ENCODE measurements at places on chromosomes 5 and 9. TPM values are rescaled to one million over a fixed set of nuclear protein-coding genes. Genes with fewer than 3 reads are reported as not detected.
A peak's percentile ranks its signal among the peaks of the same experiment; 100 is the strongest.

GRCh38 chr5:76652809-76653414 is 29.7 kb upstream of the F2RL2 start:
- DNase-seq, result no peak

PPP3R2 gene
- not detected for total RNA-seq

DNA sequence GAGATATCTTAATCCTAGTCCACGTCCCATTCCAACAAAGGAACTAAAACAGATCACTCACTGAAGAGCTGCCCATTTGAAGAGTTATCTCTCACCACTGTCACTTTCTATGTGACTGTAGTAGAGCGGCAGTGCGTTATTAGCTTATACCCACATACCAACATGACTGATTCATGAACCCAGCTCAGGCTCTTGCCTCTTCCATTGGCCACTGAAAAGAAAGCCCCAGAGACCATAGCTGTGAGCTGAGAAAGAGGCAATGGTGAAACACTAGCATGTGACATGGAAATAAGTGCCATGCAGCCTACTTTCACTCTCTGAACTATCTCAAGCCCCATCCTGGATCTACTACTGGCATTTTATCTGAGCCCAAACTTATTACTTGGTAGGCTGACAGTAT is 151.7 kb upstream of the MOCS2 start:
- no peak for DNase-seq

GRCh38 chr9:13158986-13159385 is 120.5 kb downstream of the MPDZ start:
- no peak for DNase-seq

DNA sequence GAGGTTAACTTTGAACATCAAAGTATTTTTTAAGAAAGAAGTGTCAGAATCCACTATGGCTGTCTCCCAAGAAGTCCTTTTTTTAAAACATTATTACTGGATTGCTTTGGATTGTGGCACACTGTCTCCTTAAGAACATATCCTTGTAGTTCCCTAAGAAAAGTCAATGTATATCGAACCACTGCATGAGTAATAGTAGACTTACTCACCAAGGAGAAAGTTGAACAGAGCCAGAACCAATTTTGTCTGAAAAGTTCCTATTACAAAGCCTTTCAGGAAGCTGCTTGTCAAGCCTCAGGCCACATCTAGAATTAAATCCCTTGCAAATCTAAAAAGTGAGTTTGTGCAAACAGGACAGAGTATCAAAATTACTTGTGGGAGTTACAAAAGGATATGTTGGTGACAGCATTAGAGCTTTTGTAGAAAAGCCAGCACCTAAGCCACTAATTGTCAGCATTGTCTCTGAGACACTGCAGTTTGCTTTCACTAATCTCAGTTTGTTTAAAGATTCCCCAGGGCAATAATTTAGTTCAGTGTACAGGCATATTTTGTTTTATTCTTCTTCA is 195.4 kb downstream of the MPDZ start:
- DNase-seq, result peak; percentile 86

GRCh38 chr5:118076490-118076889 is 911.9 kb downstream of the DTWD2 start:
- no peak for DNase-seq

PCDHAC2 gene
- total RNA-seq, result 16.8 TPM

BTNL3 gene
- not detected for total RNA-seq

ASPN gene
- not detected for total RNA-seq

OLFM1 gene
- total RNA-seq, result 0.13 TPM

DNA sequence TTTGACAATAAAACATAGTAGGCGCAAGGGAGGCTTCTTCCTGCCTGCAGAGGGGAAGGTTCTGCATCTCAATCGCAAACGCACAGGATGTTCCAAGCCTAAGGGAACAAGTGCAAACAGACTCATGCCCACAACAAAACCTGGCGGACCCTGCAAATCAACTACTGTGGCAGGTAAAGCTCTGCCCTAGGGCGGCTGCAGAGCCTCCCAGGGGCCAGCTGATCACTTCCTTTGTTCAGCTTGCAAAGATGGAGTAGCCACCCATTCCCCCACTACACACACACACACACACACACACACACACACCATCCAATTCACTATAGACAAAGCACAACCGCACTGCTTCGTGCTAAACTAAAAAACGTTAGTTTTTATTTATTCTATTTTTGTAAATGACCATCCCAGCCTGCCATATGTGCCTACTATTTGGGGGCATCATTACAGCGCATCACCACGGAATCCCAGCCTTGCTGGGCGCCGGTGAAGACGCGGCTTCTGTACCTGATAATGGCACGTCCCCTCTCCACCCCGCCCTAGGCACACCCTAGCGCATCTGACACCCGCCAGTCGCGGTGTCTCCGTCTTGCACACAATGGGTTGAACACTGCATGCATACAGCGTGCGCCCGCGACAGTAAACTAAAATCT is 57.6 kb downstream of the DPYSL3 start:
- DNase-seq, result no peak

FOXD4L4 gene
- under 0.01 TPM for total RNA-seq

- peak; percentile 15 for DNase-seq
Observed at GRCh38 chr5:74174366-74174765, 466.2 kb downstream of the ENC1 start.

PKD2L2 gene
- not detected for total RNA-seq

DNA sequence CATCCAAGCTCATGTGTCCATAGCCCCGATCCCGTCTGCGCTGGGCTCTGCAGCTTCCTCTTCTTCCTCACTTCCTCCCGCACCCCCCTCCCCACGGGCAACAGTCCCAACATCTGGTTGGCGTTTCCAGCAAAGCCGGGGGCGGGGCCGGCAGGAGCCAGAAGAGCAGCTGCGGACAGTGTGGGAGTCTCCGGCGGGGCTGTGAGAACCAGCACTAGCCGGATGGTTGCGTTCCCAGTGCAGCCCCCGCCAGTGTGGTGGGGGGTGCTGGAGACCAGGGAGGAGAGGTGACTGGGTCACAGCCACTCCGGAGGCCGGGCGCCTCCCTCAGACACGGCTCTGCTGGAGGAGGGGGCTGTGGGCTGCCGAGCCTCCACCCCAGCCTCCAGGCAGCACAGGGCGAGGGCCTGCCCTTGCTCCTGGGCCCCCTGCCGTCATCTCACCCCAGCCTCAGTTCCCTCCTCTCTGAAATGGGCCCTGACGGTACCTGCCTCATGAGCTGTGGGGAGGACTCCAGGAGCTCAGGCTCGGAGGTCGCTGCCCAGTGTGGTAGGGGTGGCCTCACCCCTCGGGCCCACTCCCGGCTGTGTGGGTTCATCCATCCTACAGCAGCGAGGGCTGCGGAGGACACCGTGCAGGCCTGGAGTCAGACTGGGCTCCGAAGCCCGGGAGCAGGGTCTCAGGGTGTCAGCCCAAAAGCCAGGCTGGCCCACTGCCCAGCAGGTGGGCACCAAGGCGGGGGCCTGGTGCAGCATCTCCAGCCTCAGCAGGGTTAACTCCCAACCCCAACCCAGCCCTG is 41.5 kb upstream of the NOTCH1 start:
- no peak for DNase-seq

OR2Y1 gene
- total RNA-seq, result not detected

DPH7 gene
- total RNA-seq, result 23.6 TPM

DNA sequence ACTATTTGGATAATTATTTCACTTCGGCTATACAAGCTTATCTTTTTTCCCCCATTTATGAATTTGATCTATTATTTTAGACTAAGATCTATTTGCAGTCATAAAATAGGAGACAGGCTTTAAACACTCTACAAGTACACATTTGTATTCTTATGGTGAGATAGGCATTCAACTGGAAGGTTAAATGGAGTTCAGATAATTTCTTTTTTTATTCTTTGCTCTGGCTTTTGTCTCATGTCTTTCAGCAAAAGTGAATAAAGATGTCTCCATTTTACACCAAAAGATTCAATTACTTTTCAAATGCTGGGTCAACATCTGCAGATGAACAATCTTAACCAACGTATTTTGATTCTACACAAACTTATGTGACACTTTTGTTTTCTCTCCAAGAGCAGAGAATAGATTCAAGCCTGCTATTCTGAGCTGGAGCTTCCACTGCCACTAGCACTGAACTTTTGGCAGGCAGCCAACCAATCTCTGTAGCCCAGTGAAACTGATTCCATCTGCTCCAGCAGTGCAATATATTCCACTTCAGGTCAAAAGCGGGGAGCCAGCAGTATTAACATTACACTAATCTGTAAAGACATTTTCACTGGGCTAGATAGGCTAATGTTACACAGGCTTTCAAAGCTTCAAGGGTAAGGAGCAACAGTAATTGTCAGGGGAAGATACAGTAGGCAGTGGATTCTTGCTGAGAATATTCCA is 452.0 kb upstream of the ZNF608 start:
- peak; percentile 23 for DNase-seq

GRCh38 chr9:72794946-72795345 is 157.9 kb downstream of the ALDH1A1 start:
- peak; percentile 24 for DNase-seq

GRCh38 chr5:173645890-173646574 is 29.6 kb upstream of the BOD1 start:
- DNase-seq, result no peak

GLDC gene
- total RNA-seq, result not detected

AGXT2 gene
- not detected for total RNA-seq

GRCh38 chr9:14992081-14992480 is 81.9 kb upstream of the FREM1 start:
- no peak for DNase-seq

- peak; percentile 71 for DNase-seq
Observed at GRCh38 chr5:127011153-127011552, 19.2 kb downstream of the MARCHF3 start.

- DNase-seq, result no peak
Observed at GRCh38 chr5:159638481-159638880, 277.8 kb upstream of the ADRA1B start.

DNA sequence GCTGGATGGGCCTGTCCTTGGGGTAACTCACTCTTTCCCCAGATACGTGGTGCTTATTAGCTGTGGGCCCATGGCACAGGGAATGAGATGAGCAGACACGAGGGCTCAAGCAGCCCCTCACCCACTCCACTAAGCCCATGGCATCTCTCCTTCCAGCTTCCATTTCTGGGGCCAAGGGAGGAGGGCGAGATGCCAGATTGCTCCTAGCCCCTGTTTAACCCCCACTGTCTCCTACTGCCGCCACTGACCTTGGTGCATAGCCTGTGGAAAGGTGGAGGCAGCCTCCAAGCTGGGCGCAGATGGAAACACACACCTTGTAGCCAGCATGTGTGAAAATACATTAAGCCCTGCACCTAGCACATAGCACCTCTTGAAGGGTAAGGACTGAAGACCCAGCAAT is 167.6 kb downstream of the FSTL4 start:
- DNase-seq, result no peak

GRCh38 chr9:83313781-83314180 is 224.4 kb downstream of the FRMD3 start:
- no peak for DNase-seq

- DNase-seq, result no peak
Observed at GRCh38 chr5:35281613-35282012, 51.3 kb upstream of the PRLR start.

- no peak for DNase-seq
Observed at GRCh38 chr5:66039701-66040100, 104.4 kb upstream of the SREK1 start.

PRR16 gene
- 0.53 TPM for total RNA-seq

DNA sequence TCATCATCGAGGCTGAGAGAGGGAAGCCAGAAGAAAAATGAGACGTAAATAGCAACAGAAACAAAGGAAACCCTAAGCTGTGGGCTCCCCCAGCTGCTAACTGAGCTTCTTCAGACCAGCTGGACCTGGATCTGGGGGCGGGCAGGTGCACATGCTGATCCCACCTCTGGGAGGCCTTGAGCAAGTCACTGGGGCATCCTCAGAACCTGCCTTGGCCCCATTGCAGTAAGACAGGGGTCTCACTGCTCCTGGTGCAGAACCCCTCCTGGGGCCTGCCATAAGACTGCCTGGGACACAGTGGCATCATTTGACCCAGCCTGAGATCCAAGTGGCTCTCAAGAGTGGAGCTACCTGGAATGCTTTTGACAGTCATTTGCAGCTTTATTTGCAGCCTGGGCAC is 77.4 kb downstream of the PHF2 start:
- DNase-seq, result no peak

GRCh38 chr5:149519601-149520000 is 31.6 kb downstream of the CSNK1A1 start:
- DNase-seq, result no peak

DNA sequence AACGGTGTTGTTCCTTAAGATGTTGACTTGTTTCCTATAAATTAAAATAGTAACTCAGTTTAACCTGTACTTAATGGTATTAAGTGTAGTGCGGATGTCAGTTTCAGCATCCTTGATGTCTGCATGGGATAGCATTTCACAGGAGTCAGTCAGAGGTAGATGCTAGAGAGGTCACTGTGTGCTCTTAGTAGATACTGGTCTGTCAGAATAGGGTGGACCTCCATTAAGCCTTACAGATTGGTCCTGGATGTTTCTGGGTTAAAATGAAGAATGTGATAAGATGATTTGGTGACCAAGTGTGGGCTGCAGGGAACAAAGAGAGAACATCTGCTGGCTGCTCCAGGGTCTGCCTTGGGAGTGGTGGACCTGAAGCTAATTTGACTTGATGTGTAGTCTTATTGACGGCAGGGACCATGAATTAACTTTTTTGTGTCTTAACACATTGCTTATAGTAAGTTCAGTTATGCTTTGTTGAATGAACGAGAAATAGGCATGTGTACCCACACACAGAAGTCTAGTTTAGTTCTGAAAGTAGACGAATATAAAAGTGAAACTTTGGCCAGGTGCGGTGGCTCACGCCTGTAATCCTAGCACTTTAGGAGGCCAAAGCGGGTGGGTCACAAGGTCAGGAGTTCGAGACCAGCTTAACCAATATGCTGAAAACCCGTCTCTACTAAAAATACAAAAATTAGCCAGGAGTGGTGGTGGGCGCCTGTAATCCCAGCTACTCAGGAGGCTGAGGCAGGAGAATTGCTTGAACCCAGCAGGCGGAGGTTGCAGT is 12.5 kb downstream of the RAB24 start:
- DNase-seq, result no peak

GRCh38 chr5:82413302-82414040 is 135.3 kb upstream of the RPS23 start:
- peak; percentile 94 for DNase-seq

EPB41L4B gene
- total RNA-seq, result 30.3 TPM

DNA sequence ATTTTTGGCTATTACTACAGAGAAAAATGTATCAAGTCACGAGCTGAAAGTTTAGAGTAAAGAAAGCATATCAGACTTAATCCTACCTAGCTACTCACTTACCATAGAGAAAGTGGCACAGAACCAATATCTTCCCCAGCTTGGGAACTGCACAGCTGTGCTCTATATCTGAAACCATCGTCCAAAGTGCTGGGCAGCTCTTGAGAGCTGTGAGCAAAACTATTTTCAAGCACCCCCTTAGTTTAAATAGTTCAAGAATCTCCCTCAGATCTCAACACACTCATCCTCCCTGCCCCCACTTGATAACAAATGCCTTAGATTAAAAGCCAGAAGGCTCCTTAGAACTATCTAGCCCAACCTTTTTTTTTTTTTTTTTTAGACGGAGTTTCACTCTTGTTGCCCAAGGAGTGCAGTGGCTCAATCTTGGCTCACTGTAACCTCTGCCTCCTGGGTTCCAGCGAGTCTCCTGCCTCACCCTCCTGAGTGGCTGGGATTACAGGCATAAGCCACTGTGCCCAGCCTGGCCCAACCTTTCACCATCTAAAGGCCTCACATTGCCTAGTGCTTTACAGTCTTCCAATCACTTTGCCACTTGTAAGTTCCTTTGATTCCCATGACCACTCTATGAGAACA is 94.2 kb upstream of the APC start:
- no peak for DNase-seq

CRAT gene
- 13.7 TPM for total RNA-seq
